ENCODE measurements at places on chromosomes 3 and 15. TPM values are rescaled to one million over a fixed set of nuclear protein-coding genes. Genes with fewer than 3 reads are reported as not detected.

DNA sequence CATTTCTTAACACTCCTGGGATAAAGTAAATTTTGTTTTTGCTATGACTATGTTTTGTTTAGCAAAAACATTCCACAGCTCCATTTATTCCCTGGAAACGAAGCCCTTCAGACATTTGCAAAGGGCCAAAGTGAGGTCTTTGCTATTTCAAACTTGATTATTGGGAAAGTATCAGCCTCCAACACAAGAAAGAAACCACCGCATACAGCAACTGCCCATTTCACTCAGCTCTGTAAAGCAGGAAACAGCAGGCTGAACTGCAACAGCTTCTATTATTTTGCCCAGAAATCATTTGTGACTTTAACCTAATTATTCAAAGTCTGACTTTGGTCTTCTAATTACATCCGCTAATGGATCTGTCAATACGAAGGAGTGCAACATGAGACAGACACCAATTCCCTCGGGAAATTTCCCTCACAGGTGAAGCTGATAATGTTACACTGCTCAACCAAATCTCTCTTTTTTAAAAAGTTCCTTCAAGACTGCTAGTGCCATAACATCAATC is 72.1 kb downstream of the RFTN1 start:
- peaks cover 11% of the 10 kb centered on the region for H3K36me3 ChIP-seq
- no peak for DNase-seq
- no peak overlapping the region for H3K27ac ChIP-seq
- H3K4me3 ChIP-seq = no peak overlapping the region

GRCh38 chr3:153180860-153181372 is 18.9 kb downstream of the RAP2B start:
- no peak overlapping the region for H3K4me3 ChIP-seq
- H3K36me3 ChIP-seq = peaks cover 6% of the 10 kb centered on the region
- no peaks in the 10 kb centered on the region for H3K27me3 ChIP-seq
- H3K4me1 ChIP-seq = peaks cover 11% of the 10 kb centered on the region
- DNase-seq = no peak
- no peak overlapping the region for H3K27ac ChIP-seq

- H3K27ac ChIP-seq = no peak overlapping the region
- H3K27me3 ChIP-seq = peaks cover 2% of the 10 kb centered on the region
- DNase-seq = no peak
- no peak overlapping the region for H3K4me3 ChIP-seq
- H3K4me1 ChIP-seq = no peaks in the 10 kb centered on the region
Observed at GRCh38 chr15:87672309-87673288, 583.9 kb downstream of the NTRK3 start.

DNA sequence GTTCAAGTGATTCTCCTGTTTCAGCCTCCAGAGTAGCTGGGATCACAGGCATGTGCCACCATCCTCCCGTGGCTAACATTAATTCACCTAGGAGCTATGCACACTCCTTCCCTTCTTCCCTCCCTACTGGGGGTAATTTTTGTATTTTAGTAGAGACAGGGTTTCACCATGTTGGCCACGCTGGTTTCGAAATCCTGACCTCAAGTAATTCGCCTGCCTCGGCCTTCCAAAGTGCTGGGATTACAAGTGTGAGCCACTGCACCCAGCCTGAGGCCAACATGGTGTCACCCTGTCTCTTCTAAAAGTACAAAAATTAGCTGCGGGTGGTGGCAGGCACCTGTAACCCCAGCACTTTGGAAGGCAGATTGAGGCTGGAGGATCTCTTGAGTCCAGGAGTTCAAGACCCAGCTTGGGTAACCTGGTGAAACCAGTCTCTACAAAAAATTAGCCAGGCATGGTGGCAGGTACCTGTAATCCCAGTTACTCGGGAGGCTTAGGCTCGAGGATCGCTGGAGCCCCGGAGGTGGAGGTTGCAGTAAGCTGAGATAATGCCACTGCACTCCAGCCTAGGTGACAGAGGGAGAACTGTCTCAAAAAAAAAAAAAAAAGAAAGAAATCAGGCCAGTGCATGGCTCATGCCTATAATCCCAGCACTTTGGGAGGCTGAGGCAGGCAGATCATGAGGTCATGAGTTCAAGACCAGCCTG is 6.1 kb downstream of the RNU5B-1 start:
- no peaks in the 10 kb centered on the region for H3K36me3 ChIP-seq
- H3K27me3 ChIP-seq = no peaks in the 10 kb centered on the region
- peaks cover 2% of the 10 kb centered on the region for H3K4me1 ChIP-seq
- H3K27ac ChIP-seq = no peak overlapping the region

- no peak overlapping the region for H3K27ac ChIP-seq
- H3K4me3 ChIP-seq = no peak overlapping the region
- no peaks in the 10 kb centered on the region for H3K4me1 ChIP-seq
- DNase-seq = no peak
- H3K27me3 ChIP-seq = no peaks in the 10 kb centered on the region
Observed at GRCh38 chr3:25349828-25350724, 78.0 kb upstream of the RARB start.

UQCRC1 gene
- total RNA-seq = 259 TPM

ONECUT1 gene
- not detected for total RNA-seq

TMEM207 gene
- total RNA-seq = not detected

DNAH1 gene
- 13.5 TPM for total RNA-seq

DNA sequence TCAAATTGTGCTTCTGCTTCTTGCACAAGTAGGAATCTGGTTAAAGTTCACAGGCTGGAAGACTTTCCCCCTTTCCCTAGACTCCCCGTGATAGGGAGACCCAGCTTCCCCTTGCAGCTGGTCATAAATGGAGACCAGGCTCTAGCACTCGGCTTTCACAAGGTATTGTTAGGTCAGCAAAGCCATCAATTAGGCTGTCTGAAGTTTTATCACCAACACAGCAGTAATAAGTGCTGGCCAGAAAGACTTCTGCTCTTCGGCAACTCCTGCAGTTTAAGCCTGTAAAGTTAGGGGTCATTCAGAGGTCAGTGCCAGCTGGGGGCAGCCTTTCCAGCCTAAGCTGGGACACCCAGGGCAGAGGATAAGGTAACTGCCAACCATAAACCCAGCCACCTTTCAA is 203.4 kb downstream of the MEIS2 start:
- H3K36me3 ChIP-seq = no peaks in the 10 kb centered on the region
- H3K27ac ChIP-seq = no peak overlapping the region

DNA sequence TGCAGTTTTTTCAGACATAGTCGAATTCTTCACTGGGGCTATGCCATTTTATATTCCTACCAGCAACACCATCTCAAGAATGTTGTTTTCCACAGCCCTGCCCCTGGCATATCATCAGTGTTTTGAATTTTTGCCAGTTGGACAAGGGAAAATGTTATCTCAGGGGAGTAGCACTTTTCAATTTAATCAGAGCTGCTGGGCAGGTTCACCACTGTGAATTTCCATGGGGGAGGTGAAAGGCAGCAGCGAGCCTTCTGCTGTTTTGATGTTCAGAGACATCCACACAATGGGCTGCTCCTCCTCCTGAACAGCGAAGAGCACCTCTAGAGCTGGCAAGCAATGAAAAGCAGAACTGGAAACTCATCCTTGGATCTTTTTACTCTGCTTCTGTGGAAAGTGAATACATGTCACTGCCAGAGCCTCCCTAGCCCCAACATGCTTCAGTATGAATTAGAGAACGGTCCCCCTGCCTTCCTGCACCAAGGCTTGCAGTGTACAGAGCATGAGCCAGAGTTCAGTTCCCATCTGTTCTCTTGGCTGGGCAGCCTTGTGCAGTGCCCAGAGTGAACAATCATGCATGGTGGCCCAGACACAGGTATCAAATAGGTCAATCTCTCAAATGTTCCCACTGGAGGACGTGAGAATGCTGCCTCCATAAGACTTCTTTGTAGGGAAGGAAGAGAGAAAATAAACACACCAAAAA is 56.1 kb upstream of the RAD18 start:
- H3K27me3 ChIP-seq = no peaks in the 10 kb centered on the region
- H3K27ac ChIP-seq = no peak overlapping the region
- no peaks in the 10 kb centered on the region for H3K36me3 ChIP-seq

DNA sequence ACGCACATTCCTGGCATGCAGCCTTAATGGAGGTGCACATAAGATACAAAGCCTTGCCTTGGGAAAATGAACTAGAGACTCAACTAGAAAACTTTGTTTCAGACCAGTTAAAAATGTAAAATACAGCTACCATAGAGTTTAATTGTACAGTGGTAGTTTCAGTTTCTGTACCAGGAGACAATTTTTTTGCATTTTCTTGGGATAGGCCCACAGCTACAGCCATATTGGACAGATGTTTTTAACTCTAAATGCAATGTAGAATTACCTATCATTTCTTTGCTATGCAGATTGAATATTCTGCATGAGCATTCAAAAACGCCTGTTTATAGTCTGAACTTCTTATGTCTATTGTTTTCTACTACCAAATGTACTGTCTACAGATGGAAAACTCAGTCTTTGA is 20.3 kb downstream of the DAZL start:
- no peaks in the 10 kb centered on the region for H3K36me3 ChIP-seq
- no peak overlapping the region for H3K27ac ChIP-seq
- peaks cover 5% of the 10 kb centered on the region for H3K4me1 ChIP-seq
- no peak for DNase-seq

EFL1 gene
- total RNA-seq = 28.1 TPM

Data from activated CD4-positive, alpha-beta memory T cell treated with anti-CD3 and anti-CD28 coated beads for 36 hours (primary cell).